ENCODE measurements at places on chromosomes 3 and 15.
A peak's percentile ranks its signal among the peaks of the same experiment; 100 is the strongest.

- DNase-seq = peak; percentile 64
Measured at GRCh38 chr15:59522988-59523461, 85.0 kb downstream of the FAM81A start.

GRCh38 chr15:29674661-29675533 is 147.4 kb downstream of the TJP1 start:
- no peak for DNase-seq

DNA sequence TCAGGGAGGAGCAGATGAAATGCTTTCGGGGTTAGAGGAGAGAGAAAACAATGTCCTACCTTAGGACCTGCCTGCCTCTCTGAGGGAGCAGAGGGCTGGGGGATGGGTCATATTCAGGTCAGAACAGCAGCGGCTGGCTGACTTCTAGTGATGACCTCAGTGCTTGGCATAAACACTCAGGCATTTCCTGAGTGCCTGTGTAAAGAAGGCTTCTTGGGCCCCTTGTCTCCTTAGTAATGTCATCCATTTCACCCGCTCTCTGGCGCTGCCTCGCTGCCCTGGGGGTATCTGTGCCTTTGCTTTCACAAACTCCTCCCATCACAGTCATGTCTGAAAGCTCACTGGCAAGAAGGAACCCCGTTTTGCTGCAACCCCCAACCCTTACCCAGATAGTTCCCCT is 82.9 kb upstream of the GSK3B start:
- DNase-seq = no peak

DNA sequence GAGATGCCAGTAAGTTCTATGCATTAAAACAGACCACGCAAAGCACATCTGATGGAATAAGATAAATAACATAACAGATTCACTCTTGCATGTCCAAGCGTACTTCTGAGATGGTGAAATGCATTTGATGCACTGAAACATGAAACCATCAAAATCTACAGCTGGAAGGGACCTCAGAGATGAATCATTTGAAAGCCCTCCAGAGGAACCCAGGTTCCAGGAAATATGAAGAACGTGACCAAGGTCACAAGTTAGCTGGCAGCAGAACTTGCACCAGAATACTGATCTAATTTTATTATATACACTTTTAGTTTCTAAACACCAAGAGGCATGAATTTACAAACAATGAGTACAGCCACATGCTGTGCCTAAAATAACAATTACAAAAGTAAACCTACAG is 957.1 kb downstream of the FHIT start:
- DNase-seq = no peak

DNA sequence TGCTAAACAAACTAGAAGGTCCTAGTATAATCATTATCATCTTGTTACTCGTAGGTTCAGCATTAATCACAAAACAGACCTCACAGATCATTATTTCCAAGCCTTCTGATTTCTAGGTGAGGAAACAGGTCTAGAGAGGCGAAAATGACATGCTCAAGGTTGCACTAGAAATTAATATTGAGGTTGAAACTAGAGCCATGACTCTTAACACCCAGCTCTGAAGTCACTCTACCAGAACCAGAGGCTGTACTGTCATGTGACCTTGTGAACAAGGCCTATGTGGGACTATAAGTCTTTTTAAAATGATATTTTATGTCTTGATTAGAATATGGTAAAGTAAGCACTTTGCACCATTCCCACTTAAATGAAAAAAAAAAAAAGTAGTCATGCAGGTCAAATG is 23.8 kb upstream of the FGF12 start:
- DNase-seq = no peak

GRCh38 chr3:52248816-52249547 is 3.4 kb downstream of the PPM1M start:
- DNase-seq = no peak

- no peak for DNase-seq
Measured at GRCh38 chr15:61680260-61681037, 379.8 kb downstream of the VPS13C start.

GRCh38 chr3:9217784-9218513 is 31.5 kb downstream of the SRGAP3 start:
- no peak for DNase-seq

- no peak for DNase-seq
Measured at GRCh38 chr3:56339244-56339643, 129.0 kb downstream of the ERC2 start.

- no peak for DNase-seq
Measured at GRCh38 chr3:185075547-185075946, 77.3 kb downstream of the C3orf70 start.

- no peak for DNase-seq
Measured at GRCh38 chr15:77474310-77474988, 53.8 kb downstream of the HMG20A start.

- DNase-seq = no peak
Measured at GRCh38 chr15:52757496-52757895, 32.6 kb downstream of the ONECUT1 start.
